ENCODE measurements at places on chromosomes 13 and 19.
A peak's percentile ranks its signal among the peaks of the same experiment; 100 is the strongest.

- no peaks in the 10 kb centered on the region for H3K27me3 ChIP-seq
- no peak overlapping the region for H3K27ac ChIP-seq
- DNase-seq: peak; percentile 59
- no peaks in the 10 kb centered on the region for H3K36me3 ChIP-seq
- H3K4me3 ChIP-seq: no peak overlapping the region
Observed at GRCh38 chr19:35986664-35987570, 8.1 kb upstream of the SDHAF1 start.

DNA sequence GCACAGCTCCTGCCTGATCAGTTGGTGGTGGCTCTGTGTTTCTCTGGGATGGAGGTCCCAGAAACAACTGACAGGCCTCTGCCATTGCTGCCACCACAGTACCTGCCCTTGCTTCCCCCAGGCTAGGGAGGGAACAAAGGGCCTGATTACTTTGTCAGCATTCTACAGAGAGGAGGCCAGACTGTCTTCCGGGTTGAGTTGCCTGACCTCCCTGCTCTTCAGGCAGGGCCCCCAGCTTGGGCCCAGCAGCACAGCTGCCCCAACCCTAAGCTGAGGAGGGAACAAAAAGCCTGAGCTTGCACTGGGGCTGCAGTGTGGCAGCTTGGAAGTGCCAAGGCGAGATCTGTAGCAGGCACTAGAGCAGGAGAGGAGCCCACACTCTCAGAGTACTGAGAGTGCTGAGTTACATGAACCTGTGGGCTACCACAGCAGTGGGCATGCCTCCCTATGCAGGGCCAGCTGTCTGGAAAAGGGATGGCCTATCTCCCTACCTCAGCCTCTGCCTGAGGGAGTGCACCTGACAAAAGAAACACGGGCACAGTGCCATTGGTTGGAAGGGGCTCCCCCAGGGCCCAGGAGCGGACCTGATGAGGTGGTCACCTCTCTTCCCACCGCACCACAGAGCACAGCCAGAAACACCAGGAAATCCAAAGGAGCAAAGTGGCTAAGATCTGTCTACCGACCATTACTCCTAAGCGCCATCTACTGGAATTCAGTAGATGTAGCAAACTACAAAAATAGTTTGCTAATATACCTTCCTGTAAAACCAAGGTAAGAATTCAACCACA, 24.4 kb downstream of the SLC25A15 start:
- peak; percentile 50 for DNase-seq
- H3K27ac ChIP-seq: no peak overlapping the region
- no peak overlapping the region for H3K4me3 ChIP-seq

- peak within 1 kb of the TSS; percentile 47 for H3K27ac ChIP-seq
- peak within 1 kb of the TSS; percentile 68 for H3K4me3 ChIP-seq
- DNase-seq: peak; percentile 87
- H3K36me3 ChIP-seq: peaks cover 3% of the 10 kb centered on the region
- peaks cover 10% of the 10 kb centered on the region for H3K4me1 ChIP-seq
Observed at GRCh38 chr19:41192574-41193429, at the start of gene CYP2S1. Gene CYP2S1, plus strand, starts transcription at chr19:41193219. Its CDS starts 46 bp downstream, at chr19:41193265.

GRCh38 chr13:96499656-96500055, 409.7 kb downstream of the HS6ST3 start:
- no peak overlapping the region for H3K27ac ChIP-seq
- no peaks in the 10 kb centered on the region for H3K36me3 ChIP-seq
- H3K4me1 ChIP-seq: no peaks in the 10 kb centered on the region

GRCh38 chr19:39130337-39131254, 5.0 kb downstream of the PAK4 start:
- no peak for DNase-seq
- H3K4me1 ChIP-seq: peaks cover 13% of the 10 kb centered on the region
- no peak overlapping the region for H3K4me3 ChIP-seq
- H3K27ac ChIP-seq: no peak overlapping the region
- no peaks in the 10 kb centered on the region for H3K27me3 ChIP-seq

DNA sequence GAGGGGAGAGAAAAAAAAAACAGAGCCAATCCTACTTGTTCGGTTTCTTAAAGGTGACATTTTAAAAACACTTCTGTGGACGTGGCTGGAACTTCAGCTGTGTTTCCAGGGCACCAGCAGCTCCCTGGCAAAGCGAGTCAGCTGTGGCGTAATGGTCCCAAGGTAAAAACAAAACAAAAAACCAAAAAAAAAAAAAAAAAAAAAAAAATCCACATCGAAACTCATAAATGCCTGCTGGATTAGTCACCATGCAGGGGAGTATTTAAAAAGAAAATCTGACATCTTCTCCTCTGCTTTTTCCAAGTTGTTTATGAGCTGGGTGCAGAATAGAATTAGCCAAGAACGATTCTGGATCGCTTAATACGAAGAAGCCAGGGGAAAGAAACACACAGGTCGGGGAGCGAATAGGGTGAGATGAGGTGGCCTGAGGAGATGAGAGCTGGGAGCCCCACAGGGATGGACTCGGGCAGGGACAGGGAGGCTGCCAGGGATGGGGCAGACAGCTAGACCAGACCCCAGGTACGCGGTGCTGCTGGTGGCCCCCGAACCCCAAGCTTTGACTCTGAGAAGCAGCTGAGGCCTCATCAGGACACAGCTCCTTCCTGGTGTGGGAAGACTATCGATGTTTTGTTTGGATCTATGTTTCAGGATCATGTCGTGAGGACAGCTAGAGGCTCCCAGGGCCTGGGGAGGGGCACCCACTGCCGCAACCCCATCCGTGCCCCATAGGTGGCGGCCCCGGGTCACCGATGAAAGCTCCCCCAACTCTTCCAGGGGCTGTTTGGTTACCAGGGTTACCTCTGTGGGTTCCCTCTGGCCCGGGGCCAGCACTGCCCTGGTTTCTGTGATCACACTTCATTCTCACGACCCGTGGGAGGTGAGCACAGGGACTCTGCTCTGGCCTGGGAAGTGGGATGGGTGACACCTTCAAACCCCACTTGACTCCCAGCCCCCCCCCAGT, 3.1 kb upstream of the CTXN1 start:
- H3K4me3 ChIP-seq: no peak overlapping the region
- H3K4me1 ChIP-seq: no peaks in the 10 kb centered on the region
- peak; percentile 91 for DNase-seq
- H3K27me3 ChIP-seq: no peaks in the 10 kb centered on the region
- H3K36me3 ChIP-seq: peaks cover 8% of the 10 kb centered on the region
- no peak overlapping the region for H3K27ac ChIP-seq

DNA sequence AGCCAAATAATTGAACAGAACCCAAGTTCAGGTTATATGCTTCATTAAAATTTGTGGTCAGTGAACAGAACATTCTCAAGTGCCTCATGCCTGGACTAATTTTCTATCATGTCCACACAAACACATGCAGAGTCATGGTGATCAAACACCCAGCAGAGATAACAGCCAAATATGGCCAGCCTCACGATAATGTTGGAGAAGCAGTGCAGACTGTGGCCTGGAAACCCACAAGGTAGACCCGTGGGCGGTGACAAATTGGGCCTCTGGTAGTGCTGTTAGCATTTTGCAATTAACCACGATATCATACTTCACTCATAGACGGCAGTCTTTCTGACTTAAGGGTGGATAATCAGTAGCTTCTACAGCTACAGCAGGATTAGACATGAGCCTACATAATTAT, 35.0 kb upstream of the VWA8 start:
- H3K27me3 ChIP-seq: no peaks in the 10 kb centered on the region
- H3K4me3 ChIP-seq: no peak overlapping the region
- H3K36me3 ChIP-seq: no peaks in the 10 kb centered on the region
- no peak for DNase-seq

DNA sequence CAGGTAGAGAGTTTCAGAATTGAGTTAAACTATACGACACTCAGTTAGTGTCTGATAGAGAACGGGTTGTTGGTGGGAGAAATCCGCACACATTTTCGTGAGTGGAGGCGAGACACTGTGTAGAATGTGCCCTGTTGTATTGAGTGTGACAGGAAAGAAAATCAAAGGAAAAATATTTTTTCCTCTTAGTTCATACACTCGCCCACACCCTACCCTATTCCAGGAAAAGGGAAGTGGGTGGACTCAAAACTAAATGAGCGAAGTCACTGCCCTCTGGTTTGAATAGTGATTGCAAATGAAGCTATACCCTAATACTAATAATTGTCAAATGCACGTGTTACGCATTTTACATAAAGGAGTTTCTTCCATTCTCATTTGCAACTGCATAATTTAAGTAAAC, 2.0 kb downstream of the ZNF347 start:
- H3K27ac ChIP-seq: no peak overlapping the region
- H3K4me3 ChIP-seq: no peak overlapping the region
- peaks cover 2% of the 10 kb centered on the region for H3K4me1 ChIP-seq

DNA sequence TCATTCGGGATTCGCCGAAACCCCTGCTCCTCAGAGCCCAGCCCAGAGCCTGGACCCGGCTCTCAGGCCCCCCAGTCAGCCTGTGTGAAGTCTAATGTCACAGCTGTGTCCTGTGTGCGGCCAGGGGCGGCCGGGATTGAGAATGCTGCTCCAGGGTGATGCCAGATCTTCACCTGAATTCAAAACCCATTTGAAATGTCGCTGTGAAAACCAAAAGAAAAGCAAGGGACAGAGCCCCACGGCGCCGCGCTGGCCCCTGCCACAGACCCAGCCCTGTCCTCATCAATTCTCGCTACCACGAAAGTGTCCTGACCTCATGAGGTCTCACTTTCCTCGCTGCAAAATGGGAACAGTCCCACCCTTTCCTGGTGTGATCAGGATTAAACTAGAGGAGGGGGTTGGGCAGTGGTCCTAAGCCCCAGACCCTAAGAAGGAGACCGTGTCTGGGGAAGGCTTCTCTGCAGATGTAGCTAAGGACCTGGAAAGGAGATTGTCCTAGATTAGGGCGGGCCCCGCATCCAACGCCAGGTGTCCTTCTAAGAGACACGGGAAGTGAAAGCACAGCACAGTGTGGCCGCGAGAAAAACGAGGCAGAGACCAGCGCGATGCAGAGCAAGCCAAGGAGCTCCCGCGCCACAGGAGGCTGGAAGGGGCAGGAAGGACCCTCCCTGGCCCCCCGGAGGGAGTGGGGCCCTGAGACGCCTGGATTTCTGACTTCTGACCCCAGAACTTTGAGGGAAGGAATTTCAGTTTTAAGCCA, 34.0 kb upstream of the SPACA7 start:
- H3K4me1 ChIP-seq: no peaks in the 10 kb centered on the region
- no peak overlapping the region for H3K4me3 ChIP-seq
- DNase-seq: no peak
- no peak overlapping the region for H3K27ac ChIP-seq
- H3K27me3 ChIP-seq: peaks cover 2% of the 10 kb centered on the region

- H3K36me3 ChIP-seq: no peaks in the 10 kb centered on the region
- no peak overlapping the region for H3K4me3 ChIP-seq
- no peaks in the 10 kb centered on the region for H3K27me3 ChIP-seq
- H3K27ac ChIP-seq: no peak overlapping the region
- no peak for DNase-seq
Observed at GRCh38 chr13:48014359-48014758, 13.3 kb upstream of the SUCLA2 start.

GRCh38 chr19:39270036-39270871, 2.1 kb downstream of the IFNL2 start:
- no peak for DNase-seq
- no peaks in the 10 kb centered on the region for H3K27me3 ChIP-seq
- H3K4me1 ChIP-seq: no peaks in the 10 kb centered on the region

- H3K4me1 ChIP-seq: peaks cover 10% of the 10 kb centered on the region
- H3K27ac ChIP-seq: peak within 1 kb of the TSS; percentile 92
- H3K27me3 ChIP-seq: no peaks in the 10 kb centered on the region
- no peaks in the 10 kb centered on the region for H3K36me3 ChIP-seq
- no peak for DNase-seq
Observed at GRCh38 chr19:1863328-1863637, at the start of gene KLF16. Gene KLF16, minus strand, starts transcription at chr19:1863579. Its CDS starts 82 bp downstream, at chr19:1863497.

DNA sequence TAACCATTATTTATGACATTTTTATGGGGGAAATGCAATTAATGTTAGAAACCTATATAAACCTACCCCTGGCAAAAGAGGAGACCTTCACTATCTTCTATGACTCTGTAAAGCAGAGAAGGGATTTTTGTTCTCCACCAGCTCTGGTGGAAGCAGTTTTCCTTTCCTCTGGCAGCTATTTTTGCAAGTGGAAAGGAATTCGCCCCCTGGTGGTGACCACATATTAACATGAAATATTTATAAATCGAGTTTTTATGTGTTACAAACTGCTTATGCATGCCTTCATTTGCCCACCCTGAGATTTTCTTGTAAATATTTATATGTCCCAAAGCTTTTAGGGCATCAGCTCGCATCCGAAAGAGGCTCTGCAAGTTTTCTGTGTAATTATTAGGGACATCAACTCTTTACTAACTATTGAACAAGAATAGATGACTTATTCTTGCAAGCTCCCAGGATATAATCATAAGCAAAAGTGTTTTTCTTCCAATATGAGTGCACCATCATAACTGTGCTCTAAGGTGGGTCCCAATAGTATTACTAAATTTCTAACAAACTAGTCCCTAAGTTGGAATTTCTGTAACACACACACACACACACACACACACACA, 62.4 kb downstream of the SERTM1 start:
- DNase-seq: peak; percentile 56
- no peak overlapping the region for H3K27ac ChIP-seq
- no peaks in the 10 kb centered on the region for H3K4me1 ChIP-seq

DNA sequence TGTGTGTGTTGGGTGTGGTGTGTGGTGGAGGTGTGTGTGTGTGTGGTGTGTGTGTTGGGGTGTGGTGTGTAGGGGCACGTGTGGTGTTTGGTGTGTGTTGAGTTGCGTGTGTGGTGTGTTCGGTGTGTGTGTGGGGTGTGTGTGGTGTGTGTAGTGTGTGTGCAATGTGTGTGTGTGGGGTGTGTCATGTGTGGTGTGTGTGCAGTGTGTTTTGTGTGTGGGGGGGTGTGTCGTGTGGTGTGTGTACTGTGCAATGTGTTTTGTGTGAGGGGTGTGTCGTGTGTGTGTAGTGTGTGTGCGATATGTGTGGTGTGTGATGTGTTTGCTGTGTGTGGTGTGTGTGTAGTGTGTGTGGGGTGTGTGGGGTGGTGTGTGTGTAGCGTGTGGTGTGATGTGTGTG, 6.0 kb upstream of the KPTN start:
- no peak overlapping the region for H3K27ac ChIP-seq
- H3K27me3 ChIP-seq: no peaks in the 10 kb centered on the region
- H3K36me3 ChIP-seq: peaks cover 3% of the 10 kb centered on the region
- no peak for DNase-seq

GRCh38 chr19:3450796-3451411, 29.4 kb downstream of the SMIM24 start:
- H3K27me3 ChIP-seq: no peaks in the 10 kb centered on the region
- H3K4me3 ChIP-seq: no peak overlapping the region
- no peak overlapping the region for H3K27ac ChIP-seq
- no peaks in the 10 kb centered on the region for H3K36me3 ChIP-seq
- no peak for DNase-seq

GRCh38 chr13:66503890-66504289, 726.2 kb downstream of the PCDH9 start:
- no peaks in the 10 kb centered on the region for H3K36me3 ChIP-seq
- DNase-seq: peak; percentile 69

GRCh38 chr19:19643158-19644053, at the start of gene GMIP:
Gene GMIP, minus strand, starts transcription at chr19:19643657. Its CDS starts 128 bp downstream, at chr19:19643529.
- DNase-seq: peak; percentile 87
- H3K27me3 ChIP-seq: no peaks in the 10 kb centered on the region
- peak within 1 kb of the TSS; percentile 87 for H3K27ac ChIP-seq
- peak within 1 kb of the TSS; percentile 71 for H3K4me3 ChIP-seq
- H3K36me3 ChIP-seq: peaks cover 9% of the 10 kb centered on the region

All from mesendoderm (in vitro differentiated cells).